ENCODE measurements at places on chromosomes 4 and X. TPM values are rescaled to one million over a fixed set of nuclear protein-coding genes. Genes with fewer than 3 reads are reported as not detected.

GRID2 gene
- not detected for polyA plus RNA-seq

USP17L26 gene
- polyA plus RNA-seq: not detected

PHEX gene
- 0.01 TPM for polyA plus RNA-seq

AFF2 gene
- polyA plus RNA-seq: 0.06 TPM

LDB2 gene
- not detected for polyA plus RNA-seq

UGT2B15 gene
- not detected for polyA plus RNA-seq

CSTF2 gene
- 7.5 TPM for polyA plus RNA-seq

IQCM gene
- not detected for polyA plus RNA-seq

CFAP99 gene
- not detected for polyA plus RNA-seq

BRS3 gene
- polyA plus RNA-seq: not detected

XPNPEP2 gene
- 0.14 TPM for polyA plus RNA-seq

TEX13D gene
- not detected for polyA plus RNA-seq

RENBP gene
- 28.0 TPM for polyA plus RNA-seq

RAB39B gene
- polyA plus RNA-seq: 2.0 TPM

ANKRD17 gene
- 16.8 TPM for polyA plus RNA-seq

TECRL gene
- polyA plus RNA-seq: not detected

THAP9 gene
- 4.1 TPM for polyA plus RNA-seq

RAB9B gene
- 0.23 TPM for polyA plus RNA-seq

PROM1 gene
- polyA plus RNA-seq: not detected

NSG1 gene
- polyA plus RNA-seq: not detected

DMRTC1 gene
- 0.42 TPM for polyA plus RNA-seq

MOSPD2 gene
- polyA plus RNA-seq: 9.1 TPM

Measured in B cell (primary cell).